ENCODE measurements at places on chromosomes 2 and 18.

GRCh38 chr2:137155356-137156104 is 390.2 kb downstream of the THSD7B start:
- DNase-seq: no peak

DNA sequence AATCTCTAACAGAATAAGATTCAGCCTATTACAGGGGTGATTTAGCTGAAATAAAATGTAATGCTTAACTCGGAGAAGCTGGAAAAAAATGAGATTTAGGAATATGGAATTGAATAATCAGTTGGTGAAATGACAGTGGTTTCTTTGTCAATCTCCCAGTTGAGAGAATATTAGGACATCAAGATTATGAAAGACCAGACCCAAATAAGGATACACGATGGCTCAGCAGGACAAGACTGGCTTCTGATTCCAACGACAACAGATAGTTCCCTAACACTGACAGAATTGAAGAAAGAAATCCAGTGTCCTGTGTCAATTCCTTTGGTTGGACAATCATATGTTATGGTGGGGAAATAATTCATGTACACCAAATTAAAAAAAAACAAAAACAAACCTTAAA is 55.8 kb downstream of the HRH4 start:
- DNase-seq: no peak

GRCh38 chr18:32391126-32391525 is 79.6 kb downstream of the GAREM1 start:
- no peak for DNase-seq

GRCh38 chr18:21820033-21820810 is 79.6 kb downstream of the MIB1 start:
- DNase-seq: no peak

GRCh38 chr2:9152975-9153642 is 53.5 kb upstream of the ASAP2 start:
- DNase-seq: no peak

DNA sequence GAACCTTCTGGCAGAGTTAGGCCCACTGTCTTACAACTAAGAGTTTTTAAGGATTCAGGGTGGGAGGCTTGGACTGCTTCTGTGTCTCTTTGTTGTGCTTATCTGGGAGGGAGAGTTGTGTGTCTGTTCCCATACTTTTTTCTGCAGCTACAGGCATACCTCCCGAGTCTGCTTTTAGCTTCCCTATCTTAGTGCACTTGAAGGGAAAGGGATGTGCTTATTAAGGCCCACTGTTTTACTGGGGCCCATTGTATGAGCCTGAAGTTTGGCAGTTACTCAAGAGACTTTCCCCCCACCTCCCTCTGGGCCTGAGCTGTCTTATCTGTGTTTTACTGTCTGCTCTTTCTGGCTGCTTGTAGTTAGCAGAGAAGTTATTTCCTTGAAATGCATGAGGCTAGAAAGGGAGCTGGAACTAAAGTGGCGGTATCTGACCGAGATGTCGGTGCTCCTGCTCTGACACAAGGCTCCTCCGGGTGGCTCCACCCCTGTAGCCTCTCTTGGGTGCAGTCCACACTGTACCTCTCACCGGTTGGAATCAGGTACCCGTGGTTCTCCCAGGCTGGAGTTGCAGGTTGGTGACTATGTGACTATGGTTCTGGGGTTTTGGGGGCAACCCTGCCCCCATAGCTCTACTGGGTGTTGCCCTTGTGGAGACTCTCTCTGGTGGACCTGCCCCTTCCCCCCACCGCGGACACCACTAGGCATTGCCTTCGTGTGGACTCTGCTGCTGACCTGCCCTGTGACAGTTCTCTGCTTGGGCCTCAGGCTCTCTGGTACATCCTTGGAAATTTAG is 12.9 kb downstream of the UBR3 start:
- DNase-seq: no peak

DNA sequence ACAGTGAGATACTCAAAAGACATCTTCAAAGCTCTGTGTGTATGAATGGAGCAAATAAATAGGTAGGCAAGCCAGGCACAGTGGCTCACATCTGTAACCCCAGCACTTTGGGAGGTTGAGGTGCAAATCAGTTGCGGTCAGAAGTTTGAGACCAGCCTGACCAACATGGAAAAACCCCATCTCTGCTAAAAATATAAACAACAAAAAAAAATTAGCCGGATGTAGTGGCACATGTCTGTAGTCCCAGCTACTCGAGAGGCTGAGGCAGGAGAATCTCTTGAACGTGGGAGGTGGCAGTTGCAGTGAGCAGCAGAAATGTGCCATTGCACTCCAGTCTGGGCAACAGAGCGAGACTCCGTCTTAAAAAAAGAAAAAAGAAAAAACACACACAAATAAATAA is 945.1 kb upstream of the PIK3C3 start:
- DNase-seq: no peak

DNA sequence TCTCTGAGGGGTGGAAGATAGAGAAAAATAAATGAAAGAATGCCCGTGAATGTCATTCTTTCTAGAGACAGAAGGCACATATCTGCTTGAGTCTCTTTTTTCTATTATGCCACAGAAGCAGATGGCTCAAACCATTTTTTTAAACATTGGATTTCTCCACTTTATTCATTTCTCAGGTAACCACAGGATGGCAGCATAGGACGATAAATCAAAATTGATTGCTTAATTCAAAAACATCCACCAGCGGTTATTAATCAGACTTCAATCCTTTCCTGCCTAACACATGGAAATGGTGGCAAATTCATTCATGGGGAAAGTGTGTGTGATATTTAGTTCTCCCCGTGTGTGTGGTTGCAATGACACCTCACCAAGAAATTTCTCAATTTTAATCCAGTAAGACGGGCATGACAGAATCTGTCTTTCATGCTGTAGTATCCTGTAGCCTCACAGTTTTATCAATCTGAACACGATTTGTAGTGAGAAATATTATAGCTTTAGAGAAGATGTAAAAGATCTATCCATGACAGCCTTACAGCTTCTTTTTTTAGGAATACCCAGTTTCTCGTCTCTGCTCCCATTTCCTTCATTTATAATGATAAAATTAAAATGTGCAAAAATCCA is 72.2 kb downstream of the DSC3 start:
- DNase-seq: no peak

DNA sequence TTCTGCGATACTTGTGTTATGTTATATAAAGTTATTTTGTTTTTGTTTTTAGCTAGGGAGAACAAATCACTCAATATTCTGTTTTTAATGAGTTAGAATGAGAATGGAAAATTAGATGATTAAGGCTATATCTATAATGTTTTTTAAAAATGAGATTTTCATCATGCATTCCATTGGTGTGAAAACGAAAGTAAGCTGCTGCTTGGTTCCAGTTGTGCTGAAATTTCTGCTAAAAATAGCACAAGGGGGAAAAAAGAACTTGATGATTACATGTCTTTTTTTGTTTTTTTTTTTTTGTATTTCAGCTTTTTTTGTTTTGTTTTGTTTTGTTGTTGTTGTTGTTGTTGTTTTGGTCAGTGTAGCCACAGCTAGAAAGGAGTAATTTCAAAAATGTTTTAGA is 242.6 kb upstream of the KCNJ3 start:
- DNase-seq: no peak

- DNase-seq: no peak
These were observed 172.3 kb downstream of the RTP5 start for GRCh38 chr2:242041816-242042215.
